ENCODE measurements at places on chromosomes 12 and 14.
A peak's percentile ranks its signal among the peaks of the same experiment; 100 is the strongest.

DNA sequence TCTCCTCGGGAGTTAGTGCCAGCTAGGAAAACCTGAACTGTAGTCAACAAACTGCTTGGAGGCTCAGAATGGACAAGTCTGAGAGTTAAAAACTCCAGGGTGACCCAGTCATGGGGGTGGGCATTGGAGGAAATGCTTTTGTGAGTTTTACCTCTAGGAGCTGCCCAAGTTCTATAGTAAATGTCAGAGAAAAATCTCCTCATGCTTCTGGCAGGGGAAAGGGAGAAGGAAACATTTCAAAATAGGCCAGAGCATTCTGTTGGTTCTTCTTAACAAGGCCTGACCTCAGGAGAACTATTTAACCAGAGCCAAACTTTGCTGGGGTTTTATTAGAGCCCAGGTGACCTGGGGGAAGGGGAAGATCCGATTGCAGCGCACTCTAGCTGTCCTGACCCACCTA lies 12.3 kb downstream of the NINJ2 start:
- DNase-seq = no peak

- DNase-seq = peak; percentile 58
Observed at GRCh38 chr14:53814392-53814791, 142.2 kb downstream of the BMP4 start.

DNA sequence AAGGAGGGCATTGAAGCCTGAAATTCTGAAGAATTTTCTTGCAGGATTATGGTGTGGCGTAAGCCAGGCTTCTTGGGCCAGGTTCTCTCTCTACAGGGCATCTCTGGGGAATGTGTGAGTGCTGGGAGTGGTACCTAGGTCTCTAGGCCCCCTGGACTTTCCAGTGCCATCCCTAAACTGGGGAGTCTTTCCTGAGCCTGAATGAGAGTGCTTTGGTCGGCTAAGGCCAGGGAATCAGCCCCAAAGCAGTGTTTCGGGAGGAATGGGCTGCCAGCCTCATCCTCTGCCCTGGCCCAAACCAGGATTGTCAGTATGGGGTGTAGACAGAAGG lies 93.9 kb downstream of the CALM1 start:
- DNase-seq = no peak

DNA sequence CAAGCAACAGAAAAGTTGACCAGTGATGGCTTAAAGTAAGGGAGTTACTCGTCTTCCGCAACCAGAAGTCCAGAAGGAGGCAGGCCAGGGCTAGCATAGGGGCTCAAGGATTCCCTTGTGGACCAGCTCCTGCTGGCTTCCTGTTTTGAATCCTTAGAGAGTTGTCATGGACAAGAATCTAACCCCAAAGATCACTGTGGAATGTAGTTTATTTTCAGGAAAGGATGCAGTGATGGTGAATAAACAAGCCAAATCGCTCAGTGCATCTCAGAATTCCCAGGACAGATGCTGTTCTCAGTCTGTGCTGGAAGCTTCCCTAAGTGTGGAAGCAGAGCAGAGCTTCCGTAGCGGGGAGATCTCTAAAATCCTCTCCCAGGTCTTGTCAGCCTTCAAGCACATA lies 311.3 kb downstream of the C12orf75 start:
- no peak for DNase-seq

- DNase-seq = no peak
Observed at GRCh38 chr14:65470404-65470880, 57.9 kb downstream of the FUT8 start.

GRCh38 chr12:45611061-45611460 lies 118.4 kb upstream of the ARID2 start:
- DNase-seq = no peak

All from forelimb muscle (tissue), 1 donor.